ENCODE measurements at places on chromosomes 11 and 22.
A peak's percentile ranks its signal among the peaks of the same experiment; 100 is the strongest.

GRCh38 chr11:15123849-15124248 lies 9.1 kb downstream of the INSC start:
- DNase-seq, result peak; percentile 89

GRCh38 chr11:35029979-35030682 lies 108.8 kb upstream of the CD44 start:
- DNase-seq, result peak; percentile 65

DNA sequence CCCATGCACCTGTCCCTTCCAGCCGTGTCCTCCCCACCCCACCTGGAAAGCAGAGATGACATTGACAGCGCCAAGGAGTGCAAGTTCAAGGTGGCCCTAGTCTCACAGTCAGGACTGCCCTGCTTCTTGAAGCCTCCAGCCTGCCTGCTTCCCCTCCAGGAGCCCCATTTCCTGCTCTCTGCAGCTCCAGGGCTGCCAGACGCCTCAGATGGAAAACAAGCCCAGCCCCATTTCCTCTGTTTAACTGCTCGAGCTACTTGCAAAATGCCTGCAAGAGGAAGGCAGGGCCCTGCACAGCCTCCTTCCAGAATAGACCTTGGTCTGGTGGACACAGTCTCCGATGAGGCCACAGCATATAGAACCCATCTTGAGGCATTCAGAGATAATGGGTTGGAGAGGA lies 5.0 kb upstream of the DGKZ start:
- DNase-seq, result no peak

GRCh38 chr11:44760477-44760872 lies 33.7 kb downstream of the TSPAN18 start:
- DNase-seq, result no peak

DNA sequence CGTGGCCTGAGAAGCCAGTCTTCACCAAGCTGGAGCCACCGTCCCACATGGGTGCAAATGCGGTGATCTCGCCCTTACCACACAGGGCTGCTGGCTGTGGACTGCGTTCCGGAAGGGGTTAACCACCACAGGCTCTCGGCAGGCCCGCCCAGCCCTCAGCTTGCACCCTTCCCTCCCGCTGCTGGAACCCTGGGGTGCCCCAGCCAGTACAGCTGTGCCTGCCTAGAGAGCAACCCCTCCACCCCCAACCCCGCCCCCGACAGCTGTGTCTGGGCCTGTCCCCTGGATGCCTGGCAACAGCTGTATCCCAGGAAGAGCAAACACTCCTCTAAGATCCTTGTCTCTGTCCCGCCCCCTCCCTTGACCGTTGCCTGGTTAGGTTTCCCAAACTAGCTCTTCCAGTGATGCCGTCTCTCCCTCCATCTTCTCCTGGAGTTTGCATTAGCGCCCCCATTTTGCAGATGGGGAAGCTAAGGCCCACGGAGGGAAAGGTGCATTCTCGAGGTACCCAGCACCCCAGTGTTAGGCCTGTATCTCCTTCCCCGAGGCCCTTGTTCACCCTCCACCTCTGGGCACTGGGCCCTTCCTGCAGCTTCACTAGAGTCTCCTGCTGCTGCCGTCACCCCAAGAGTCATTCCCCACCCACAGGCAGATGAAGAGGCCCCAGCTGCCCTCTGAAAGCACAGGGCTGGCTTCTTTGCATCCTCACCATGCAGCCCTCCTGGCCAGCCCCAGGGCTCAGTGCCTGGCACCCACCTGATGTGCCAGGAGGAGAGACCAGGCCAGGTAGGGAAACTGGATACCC lies 12.6 kb upstream of the COX8A start:
- peak; percentile 51 for DNase-seq

DNA sequence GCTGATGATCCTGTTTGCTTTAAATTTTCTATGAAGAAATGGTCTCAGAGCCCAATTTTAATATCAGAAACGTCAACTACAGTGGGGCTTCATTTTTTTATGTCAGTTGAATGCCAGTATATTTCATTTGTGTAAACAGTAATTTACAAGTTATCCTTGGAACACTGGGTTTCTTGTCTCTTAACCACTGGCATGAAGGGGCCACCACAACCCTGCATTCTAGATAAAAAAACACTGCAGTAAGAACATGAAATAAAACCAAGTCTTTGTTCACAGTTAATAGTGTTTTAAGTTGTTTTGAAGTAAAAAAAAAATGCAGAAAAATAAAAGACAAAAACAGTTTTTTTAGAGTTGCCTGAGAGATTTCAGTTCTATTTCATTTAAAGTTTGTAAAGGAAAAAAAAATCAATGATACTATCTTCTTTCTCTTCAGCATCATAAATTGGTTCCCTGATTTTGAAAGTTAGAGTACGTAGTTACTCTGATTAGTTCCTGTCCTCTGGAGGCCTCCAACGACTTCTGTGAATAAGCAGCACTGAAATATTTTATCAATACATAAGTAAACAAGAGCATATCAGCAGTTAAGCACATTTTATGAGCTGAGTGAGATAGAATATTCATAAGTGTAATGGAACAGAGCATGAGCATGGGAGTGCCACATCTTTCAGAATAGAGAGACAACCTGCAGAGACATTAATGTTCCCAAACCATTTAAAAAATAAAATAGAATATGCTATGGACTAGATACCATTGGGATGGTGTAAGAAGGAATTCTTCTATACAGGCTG lies 7.8 kb upstream of the DDI1 start:
- DNase-seq, result peak; percentile 29

GRCh38 chr11:126628790-126629621 lies 273.5 kb downstream of the ST3GAL4 start:
- peak; percentile 95 for DNase-seq

DNA sequence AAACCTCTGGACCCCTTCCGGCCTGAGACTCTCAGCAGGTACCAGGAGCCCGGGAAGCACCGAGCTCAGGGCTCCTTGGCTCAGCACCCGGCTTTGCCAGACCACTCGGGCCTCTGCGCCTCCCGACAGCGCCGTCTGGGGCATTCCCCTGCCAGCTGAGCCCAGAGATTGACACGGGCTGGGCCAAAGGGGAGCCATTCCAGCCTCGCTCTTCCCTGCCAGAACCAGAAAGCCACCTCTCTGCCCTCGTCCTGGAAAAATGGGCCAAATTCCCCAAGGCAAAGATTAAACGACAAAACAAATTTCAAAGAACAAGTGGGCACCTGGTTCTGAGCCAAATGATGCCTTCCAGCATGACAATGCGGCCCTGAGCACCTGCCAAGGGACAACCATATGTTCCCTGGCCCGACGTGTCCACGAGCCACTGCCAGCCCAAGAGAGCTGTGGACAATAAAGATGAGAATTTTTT lies 59.3 kb downstream of the CELSR1 start:
- DNase-seq, result no peak

GRCh38 chr11:94934362-94934761 lies 39.0 kb downstream of the CWC15 start:
- DNase-seq, result peak; percentile 59

DNA sequence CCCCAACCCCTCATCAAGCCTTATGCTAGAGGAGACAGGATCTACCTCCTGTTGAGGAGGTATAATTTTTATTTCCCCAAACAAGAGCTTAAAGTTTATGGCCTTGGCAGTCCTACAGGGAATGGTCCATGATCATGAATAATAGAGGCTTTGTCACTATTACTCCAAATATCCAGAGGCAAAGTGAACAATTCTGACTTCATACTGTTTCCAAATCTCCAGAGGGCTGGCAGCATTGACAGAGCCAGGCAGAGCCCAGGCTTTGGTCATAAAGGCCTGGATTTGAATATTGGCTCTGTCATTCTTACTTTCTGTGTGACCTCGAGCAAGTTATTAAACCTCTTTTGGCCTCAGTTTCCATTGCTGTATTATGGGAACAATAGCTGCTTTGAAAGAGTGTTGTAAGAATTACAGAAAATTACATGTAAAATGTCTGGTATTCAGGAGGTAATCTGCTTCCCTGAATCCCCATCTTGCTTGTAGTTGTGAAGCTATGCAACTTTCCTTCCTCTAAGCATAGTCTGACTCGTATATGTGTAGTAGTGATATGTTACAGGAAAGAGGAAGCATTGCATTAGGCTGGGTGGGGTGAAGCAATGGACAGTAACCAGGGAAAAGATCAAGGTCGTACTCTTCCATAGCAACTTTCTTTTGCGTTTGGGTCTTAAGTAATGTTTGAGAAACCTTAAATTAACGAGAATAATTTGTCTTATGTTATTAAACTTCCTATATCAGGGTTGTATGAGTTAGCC lies 88.8 kb downstream of the CD44 start:
- DNase-seq, result peak; percentile 17

GRCh38 chr22:21014726-21015465 lies at the start of gene P2RX6:
Gene P2RX6, plus strand, starts transcription at chr22:21015165. Its CDS starts 10 bp downstream, at chr22:21015175.
- peak; percentile 80 for DNase-seq

GRCh38 chr22:42356533-42356932 lies 75.7 kb downstream of the NFAM1 start:
- no peak for DNase-seq

- DNase-seq, result no peak
Measured at GRCh38 chr11:112584672-112585071, 324.0 kb upstream of the PLET1 start.

GRCh38 chr11:3904228-3904627 lies 48.8 kb downstream of the STIM1 start:
- DNase-seq, result no peak

GRCh38 chr11:83122050-83122449 lies 34.9 kb upstream of the PCF11 start:
- DNase-seq, result no peak

GRCh38 chr11:132346558-132347148 lies 976.2 kb downstream of the NTM start:
- no peak for DNase-seq

DNA sequence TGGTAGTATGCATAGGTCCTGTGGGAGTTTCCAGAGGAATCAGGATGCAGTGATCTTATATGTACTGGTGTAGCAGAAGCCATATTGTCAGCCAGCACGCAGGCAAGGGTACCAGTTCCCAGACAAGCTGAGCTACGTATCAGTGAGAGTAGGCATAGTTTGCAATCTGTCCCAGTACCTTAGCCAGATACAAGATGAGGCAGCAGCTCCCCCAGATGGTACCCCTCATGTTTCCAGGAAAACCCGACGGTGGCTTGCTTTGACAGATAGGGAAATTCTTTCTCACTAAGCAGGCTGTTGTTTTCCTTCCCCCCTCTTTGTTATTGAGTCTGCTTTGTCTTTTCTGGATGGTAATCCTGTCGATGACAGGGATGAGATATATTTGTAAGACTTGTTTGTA lies 109.7 kb upstream of the RRM1 start:
- DNase-seq, result peak; percentile 35

DNA sequence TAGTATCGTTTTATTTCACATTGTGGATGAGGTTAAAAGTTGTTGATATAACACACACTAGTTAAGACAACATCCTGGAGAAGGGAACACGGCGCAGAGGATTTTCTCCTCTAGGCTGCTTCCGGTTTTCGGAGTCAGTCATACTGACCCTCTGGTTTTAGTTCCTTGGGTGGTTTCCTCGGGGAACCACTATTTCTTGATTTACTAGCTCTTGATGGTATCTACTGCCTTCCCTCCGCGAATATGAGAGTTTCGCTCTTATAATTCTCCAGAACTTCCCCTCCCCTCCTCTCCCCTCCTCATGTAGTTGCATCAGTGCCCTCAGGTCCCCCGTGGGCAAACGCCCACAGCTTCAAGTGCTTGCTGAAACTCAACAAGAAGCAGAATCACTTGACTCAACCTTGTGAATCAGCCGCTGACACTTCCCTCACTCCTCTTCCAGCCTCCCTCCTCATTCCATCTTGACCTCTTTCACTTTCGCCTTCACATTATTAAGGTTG lies 15.9 kb upstream of the APOBEC3A start:
- no peak for DNase-seq

DNA sequence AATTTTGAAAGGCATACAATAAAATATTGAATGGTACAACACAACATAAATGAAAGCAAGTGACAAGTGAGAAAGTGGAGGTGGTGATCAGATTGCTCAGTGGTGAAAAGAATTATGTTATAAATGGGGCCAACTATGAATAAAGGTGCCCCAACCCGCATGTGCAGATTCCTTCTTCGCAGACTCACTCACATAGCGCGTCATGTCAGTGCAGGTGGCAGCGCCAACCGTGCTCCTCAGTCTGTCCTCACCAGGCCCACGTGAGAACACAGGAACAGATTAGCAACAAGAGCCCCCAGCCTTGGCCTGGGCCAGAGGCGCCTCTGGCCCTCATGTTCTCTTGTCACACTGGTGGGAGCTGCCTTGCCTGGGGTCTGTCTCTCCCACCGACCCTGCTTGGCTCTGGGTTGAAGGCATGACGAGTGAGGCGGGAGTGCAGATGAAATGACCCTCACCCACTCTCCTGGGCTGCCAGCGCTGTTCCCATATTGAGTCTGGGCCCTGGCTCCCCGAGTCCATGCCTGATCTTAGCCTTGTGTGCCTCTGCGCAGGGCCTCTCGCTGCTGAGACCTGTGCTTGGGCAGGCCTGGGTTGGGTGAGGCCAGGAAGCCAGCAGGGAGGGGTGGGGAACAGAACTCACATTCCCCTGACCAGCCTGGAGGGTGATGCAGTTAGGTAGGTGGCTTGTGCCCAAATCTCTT lies 6.4 kb downstream of the ATG16L2 start:
- DNase-seq, result no peak

DNA sequence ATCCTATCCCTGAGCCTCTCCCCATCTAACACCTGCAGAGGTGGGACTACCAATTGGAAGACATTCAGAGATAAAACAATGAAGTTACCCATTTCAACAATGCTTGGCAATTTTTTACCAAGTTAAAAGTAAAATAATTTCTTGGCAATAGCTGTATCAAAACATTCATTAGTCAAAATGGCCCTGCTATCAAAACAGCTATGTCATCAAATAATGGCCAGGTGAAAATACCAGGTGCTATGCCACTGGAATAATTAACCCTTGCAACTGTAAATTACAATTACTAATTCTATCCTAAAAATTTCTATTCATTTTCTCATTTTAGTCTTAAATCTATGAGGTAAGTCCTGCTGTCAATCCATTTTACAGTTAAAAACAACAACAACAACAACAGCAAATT lies 43.3 kb downstream of the NOX4 start:
- DNase-seq, result no peak

GRCh38 chr11:83115026-83115425 lies 41.9 kb upstream of the PCF11 start:
- DNase-seq, result no peak

DNA sequence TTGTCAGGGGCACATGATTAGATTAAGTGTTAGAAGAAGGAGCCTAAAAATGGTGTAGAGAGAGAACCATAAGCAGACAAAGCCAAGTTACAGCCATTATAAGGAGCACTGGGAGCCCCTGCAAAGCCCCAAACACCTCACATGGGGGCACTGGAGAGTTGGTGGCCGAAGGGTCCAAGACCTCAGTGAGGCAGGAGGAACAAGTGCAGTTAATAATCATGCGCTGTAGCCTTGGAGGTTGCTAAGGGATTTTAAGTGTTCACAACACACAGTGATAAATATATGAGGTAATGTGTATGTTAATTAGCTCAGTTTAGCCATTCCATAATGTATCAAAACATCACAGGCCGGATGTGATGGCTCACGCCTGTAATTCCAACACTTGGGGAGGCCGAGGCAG lies 54.4 kb upstream of the JAM3 start:
- DNase-seq, result no peak
